ENCODE measurements at places on chromosomes 2 and 18.

- DNase-seq: no peak
Measured at GRCh38 chr2:106530866-106531265, 43.7 kb downstream of the CD8B2 start.

GRCh38 chr2:169897834-169898233 is 70.6 kb downstream of the UBR3 start:
- no peak for DNase-seq

DNA sequence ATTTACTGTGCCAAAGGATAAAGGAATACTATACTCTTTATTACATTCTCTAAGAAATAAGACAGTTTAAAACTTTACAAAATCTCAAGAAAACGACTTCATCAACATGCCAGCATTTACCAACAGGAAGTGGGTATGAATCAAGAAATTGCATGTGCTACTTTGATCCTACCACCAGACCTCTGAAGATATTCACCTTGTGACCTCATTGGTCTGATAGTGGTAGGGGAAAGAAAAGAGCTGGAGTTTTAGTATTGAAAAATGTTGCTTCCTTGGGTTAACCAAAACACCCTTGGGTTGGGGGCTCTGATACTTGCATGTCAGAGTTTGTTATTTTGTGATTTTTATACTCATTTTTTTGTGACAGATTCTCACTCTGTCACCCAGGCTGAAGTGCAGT is 84.1 kb upstream of the LPIN2 start:
- no peak for DNase-seq

GRCh38 chr2:69104261-69104660 is 91.3 kb downstream of the ANTXR1 start:
- DNase-seq: no peak

DNA sequence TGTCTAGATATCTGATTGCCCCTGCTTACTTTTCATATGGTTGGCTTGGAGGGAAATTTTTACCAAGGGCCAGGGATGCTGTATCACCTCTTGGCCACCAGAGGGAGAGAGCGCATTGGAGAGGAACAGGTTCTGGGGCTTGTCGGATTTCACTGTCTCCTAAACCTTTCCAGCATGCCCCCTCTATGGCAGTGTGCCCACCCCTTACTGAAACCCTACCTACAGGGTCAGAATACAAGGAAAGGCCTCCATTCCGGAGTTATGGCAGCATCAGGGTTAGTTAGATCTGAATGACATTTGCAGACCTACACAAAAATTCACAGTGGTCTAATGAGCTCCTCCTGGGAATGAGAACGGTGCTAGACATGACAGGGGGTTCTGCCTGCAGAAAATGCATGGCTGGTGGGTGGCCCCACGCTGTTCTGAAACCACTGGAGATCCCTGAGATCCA is 5.8 kb downstream of the SLC14A2 start:
- DNase-seq: peak; percentile 11

DNA sequence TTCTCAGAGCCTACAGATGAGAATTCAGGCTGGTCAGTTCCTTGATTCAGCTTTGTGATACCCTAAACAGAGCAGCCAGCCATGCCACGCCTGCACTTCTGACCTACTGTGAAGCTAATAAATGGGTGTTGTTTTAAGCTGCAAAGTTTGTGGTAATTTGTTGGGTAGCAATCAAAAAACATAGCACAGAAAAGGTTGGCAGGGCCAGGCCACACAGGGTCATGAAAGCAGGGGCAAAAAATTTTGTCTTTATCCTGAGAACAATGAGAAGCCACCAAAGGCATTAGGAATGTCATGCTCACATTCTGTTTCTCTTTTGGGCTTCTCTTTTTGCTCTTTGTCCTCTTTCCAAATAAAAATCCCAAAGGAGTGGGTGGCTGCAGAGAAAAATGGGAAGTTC is 385.9 kb downstream of the TXNL1 start:
- no peak for DNase-seq

DNA sequence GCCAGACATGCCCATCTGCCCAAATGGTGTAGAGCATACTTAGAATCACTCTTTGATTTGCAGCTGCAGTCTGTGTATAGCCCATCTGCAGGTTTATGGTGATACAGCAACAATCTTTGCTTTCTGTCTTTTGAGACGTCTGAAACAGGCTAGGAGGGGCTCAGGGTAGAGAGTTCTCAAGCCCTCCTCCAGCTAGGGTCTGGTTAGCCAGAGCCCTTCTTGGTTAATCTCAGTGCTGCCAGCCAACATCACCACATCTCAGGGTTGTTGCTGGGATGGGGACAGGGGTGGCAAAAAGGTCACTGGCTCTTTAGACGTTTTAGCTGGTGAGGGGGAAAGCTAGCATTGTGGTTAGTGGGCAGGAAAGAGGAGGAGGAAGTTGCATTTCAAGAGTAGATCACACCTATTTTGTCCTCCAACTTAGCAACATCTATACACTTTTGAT is 136.6 kb upstream of the ACAA2 start:
- no peak for DNase-seq

GRCh38 chr18:10475654-10476291 is 21.3 kb downstream of the APCDD1 start:
- peak; percentile 24 for DNase-seq

DNA sequence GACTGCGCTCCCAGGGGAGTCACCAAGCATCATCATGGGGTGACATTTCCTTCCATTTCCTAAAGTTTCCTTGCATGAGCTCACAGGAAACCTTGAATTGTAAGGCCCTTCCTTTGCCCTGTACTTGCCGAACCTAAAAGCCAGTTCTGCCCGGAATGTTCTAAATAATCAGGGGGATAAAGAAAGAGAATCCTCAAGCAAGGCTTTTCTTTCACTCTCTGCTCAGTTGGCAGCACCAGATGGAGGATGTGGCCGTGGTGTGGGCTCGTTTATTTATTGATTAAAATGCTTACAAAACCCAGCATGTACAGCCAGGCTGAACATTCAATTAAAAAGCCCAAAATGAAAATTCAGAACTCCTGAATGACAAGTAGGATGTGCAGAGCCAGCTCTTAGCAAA is 170.5 kb downstream of the SH3RF3 start:
- no peak for DNase-seq

GRCh38 chr2:219158586-219158985 is 2.0 kb downstream of the NHEJ1 start:
- no peak for DNase-seq

GRCh38 chr2:22497064-22497463 is 887.9 kb upstream of the KLHL29 start:
- no peak for DNase-seq

DNA sequence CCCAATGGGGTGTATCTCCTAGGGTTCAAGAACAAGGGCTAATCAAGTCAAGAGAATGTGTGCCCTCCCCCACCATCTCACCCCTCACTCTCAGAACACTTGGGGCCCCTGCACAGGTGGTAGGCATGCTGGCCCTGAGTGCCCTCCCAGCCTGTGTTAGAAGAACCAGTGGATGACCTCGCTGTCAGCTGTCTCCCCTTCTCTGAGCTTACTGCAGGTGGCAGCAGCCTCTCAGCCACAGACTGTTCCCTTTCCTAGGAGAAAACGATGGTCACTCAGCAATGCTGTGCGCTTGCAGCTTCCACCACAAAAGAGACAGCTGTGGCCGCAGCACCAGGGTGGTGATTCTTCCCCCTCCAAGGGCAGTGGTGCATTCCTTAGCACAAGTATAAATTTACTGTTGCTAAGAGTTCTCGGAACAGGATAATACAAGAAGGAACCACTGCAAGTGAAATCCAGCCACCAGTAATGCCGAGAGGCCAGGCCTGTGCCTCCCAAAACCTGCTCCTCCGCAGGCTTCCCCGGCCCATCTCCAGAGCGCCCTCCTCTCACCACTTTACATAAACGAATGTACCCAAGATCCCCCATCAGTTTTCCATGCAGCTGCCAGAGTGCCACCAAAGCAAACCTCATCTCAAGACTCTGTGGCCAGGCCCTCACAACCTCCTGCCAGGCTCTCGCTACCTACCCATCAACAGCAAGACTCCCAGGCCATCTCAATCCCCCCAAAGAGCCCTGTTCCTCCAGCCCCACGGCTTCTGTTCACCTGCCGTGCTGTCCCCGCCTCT is 935 bp upstream of the RAMP1 start:
- peak; percentile 22 for DNase-seq

DNA sequence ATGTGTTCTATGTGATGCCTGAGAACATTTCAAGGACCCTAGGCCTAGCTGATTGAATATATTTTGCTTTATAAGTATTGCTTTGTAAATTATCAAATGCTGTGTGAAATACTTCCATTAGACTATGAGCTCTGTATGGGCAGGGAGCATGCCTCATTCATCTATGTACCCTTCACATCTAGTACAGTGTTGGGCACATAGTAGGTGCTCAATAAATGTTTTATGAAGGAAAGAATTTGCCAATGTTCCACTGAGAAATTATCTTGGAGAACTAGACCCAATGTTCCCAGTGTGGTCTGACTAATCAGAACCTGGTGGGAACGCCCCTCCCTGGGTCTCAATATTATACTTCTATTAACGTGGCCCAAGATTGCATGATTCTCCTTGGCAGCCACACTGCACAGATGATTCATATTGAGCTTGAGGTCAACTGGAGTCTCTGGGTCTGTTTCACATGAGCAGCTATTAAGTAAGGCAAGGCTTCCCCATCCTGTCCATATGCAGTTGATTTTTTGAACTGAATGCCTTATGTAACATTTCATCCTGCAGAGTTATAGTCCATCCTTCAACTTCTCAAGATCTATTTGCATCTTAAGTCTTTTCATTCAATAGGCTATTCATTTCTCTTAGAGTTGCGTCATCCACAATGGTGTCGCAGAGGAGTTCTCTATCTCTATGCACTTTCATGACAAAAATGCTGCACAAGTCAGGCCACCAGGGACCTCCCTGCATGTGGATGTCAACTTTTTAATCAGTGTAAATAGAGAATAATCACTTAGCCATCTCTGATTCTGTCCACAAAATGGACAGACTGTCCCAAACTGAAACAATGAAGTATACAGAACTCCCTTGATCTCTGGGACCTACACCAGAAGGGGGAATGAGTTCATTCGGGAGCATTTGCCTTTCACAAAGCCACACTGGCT is 257.6 kb downstream of the CYP26B1 start:
- DNase-seq: no peak

- DNase-seq: no peak
Measured at GRCh38 chr2:28636491-28636890, 115.1 kb upstream of the PPP1CB start.

- DNase-seq: no peak
Measured at GRCh38 chr2:191748528-191749180, 70.7 kb downstream of the NABP1 start.

DNA sequence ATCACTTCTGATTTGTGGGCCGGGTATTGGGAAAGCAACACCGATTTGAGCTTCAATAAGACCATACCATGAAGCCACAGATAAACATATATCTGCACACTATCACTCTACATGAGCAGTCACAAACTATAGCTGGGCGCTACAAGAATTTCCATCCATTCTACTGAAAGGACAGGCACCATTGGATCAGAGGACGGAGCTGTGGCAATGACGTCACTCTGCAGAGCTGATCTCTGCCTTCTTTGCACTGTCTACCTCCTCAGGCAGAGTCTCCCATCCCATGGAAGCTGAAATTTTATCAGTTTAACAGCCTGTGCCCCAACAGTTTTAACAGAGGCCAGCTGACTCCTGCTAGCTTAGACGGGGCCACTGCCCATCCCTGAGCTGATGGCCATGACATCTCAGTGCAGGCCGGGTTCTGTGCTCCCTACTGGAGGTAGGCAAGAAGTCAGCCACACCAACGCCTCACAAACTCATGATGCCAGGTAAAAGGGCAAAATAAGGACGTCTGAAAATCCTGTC is 389.6 kb upstream of the SALL3 start:
- DNase-seq: no peak

- DNase-seq: no peak
Measured at GRCh38 chr2:226758921-226759640, 40.5 kb downstream of the IRS1 start.

- DNase-seq: peak; percentile 21
Measured at GRCh38 chr2:11582862-11583752, 49.3 kb downstream of the GREB1 start.

GRCh38 chr2:55150834-55151233 is 81.3 kb downstream of the CLHC1 start:
- peak; percentile 58 for DNase-seq

- DNase-seq: no peak
Measured at GRCh38 chr2:158046121-158046880, 55.4 kb upstream of the UPP2 start.

DNA sequence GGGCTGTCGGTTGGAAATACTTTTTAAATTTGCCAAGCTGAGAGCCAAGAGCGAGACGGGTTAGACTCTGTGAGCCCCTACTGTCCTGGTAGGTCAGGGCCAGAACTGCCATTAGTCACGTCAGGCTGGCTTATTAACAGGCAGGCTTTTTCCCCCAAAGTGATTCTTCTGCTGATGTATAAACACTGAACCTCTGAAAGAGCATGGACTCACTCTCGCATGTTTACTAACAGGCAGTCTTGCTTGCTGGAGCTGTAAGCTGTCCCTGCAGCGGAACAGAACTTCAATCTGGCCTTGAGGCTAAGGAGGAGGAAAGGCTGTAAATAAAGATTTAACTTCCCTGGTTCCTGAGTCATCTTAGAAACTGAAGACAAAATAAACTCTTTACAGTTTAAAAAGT is 288.4 kb downstream of the PIEZO2 start:
- no peak for DNase-seq

DNA sequence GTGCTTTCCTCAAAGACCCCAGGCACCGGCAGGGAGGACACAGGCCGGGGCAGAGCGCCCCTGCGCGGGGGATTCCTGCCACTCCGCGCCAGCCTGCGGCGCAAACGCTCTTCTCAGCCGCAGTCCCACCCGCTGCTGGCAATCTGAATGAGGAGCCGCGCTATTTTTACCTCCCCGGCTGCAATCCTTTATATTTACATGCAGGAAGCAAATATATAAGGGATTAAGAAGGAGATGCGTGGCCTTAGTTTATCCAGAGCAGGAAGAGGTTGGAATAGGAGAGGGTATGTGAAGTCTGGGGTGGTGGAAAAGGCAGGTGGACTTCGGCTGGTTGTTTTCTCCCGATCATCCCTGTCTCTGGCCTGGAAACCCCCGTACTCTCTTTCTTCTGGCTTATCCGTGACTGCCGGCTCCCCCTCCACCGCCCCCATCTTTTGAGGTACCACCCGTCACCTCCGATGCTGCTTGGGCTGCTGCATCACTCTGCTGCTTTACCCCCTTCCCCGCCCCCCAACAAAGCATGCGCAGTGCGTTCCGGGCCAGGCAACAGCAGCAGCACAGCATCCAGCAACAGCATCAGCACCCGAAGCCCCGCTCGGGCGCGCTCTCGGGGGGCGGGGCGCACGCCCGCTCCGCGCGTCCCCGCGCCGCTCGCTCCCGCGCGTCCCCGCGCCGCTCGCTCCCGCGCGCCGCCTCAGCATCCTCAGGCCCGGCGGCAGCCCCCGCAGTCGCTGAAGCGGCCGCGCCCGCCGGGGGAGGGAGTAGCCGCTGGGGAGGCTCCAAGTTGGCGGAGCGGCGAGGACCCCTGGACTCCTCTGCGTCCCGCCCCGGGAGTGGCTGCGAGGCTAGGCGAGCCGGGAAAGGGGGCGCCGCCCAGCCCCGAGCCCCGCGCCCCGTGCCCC is at the start of gene ADAM23:
TSS of gene ADAM23 (plus strand) at position 700 of the 902 bp plus-strand sequence. CDS start 335 bp downstream, outside the sequence.
- peak; percentile 37 for DNase-seq

DNA sequence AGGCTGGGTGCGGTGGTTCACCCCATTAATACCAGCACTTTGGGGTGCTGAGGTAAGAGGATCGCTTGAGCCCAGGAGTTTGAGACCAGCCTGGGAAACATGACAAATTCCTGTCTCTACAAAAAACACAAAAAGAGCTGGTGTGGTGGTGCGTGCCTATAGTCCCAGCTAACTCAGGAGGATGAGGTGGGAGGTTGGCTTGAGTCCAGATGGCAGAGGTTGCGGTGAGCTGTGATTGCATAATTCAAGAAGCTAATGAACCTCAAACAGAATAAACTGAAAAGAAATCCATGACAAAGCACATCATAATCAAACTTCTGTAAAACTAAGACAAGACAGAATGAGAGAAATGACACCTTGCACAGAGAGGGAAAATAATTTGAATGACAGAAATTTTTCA is 54.8 kb downstream of the SEMA4F start:
- no peak for DNase-seq

Measured in stimulated activated naive B cell treated with anti-CD40 and anti-IgM and Interleukin-4, amounts not matched to agents 10 μg/mL and 1 μg/mL and 100 μg/mL, for 72 hours (primary cell).